GM04503 (cell line): ENCODE measurements at places on chromosomes 16 and 17.

- no peak for DNase-seq
Measured at GRCh38 chr17:56656701-56657327, 63.3 kb downstream of the NOG start.

DNA sequence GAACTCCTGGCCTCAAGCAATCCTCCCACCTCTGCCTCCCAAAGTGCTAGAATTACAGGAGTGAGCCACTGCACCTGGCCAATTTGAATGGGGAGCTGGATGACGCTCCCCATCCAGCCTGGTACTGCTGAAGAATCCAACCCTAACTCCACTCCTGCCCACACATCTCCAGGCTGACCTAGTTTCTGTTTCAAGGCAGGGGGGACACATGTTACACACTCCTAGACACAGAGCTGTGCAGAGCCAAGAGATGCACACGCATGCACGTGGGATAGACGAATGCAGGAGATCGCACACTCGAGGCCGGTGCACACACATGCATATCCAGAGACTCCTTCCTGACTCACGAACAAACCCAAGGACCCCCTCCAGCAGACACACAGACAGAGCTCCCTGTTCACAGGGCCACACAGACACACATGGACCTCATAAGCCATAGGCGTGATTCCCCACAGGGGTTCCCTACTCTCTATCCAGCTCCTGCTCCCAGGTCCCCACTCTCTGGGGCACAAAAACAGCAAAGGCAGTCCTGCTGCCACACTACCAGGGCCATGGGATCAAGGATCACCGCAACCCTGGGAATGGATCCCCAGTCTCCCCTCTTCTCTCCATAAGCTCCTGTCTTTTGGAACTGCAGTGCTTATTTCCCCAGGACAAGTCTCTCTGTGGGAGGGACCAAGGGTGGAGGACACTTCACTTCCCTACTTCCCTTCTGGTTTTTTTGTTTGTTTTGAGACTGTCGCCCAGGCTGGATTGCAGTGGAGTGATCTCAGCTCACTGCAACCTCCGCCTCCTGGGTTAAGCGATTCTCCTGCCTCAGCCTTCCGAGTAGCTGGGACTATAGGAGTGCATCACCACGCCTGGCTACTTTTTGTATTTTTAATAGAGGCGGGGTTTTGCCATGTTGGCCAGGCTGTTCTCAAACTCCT lies 14.4 kb downstream of the EPOP start:
- DNase-seq: no peak

GRCh38 chr16:29994600-29995323 lies 655 bp downstream of the HIRIP3 start:
- DNase-seq: no peak

GRCh38 chr17:68763562-68763961 lies 162.4 kb upstream of the FAM20A start:
- DNase-seq: no peak

GRCh38 chr17:18992454-18993130 lies 12.0 kb downstream of the FAM83G start:
- DNase-seq: no peak

- no peak for DNase-seq
Measured at GRCh38 chr16:66143415-66143814, 223.1 kb upstream of the CDH5 start.
